ENCODE measurements at places on chromosomes 7 and 10.

- DNase-seq = no peak
Measured at GRCh38 chr10:78424723-78425122, 391.1 kb downstream of the RPS24 start.

DNA sequence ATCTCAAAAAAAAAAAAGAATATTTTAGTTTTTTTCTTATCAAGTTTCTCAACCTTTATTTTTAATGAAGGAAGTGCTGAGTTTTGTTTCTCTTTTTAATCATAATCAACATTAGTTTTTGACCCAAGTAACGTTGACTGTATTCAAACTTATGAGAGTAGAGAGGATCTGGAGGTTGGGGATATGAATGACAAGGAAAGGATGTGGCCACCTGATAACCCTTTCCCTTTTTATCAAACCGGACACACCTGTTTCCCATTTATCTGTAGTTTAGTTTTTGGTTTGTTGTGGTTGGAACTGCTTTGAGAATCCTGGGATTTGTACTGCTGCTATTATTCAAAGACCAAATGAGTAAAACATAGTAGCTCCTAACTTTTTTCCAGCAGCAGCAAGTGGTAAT lies 38.6 kb downstream of the HACD1 start:
- DNase-seq = no peak

GRCh38 chr10:128063736-128064107 lies 62.5 kb downstream of the MKI67 start:
- no peak for DNase-seq

DNA sequence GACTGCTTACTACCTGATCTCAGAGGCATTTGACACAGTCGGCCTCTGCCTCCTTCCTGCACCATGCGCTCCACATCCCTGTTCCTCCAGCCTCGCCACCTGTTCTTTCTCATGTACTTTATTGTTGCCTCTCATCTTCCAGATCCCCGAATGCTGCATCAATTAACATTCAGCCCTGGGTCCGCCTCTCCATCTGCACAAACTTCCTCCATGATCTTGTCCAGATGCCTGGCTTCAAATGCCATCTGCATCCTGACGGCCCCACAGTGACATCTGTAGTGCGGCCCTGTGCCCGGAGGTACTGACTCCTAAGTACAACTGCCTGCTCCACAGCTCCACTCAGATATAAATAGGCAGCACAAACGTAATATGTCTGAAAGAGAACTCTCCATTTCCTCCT lies 51.2 kb upstream of the STK17A start:
- no peak for DNase-seq

- no peak for DNase-seq
Measured at GRCh38 chr10:35505241-35505873, 99.8 kb upstream of the GJD4 start.

Measured in amniotic stem cell (primary cell).